Activated CD4-positive, alpha-beta T cell treated with anti-CD3 and anti-CD28 coated beads for 24 hours (primary cell): ENCODE measurements at places on chromosomes 4 and X.

DNA sequence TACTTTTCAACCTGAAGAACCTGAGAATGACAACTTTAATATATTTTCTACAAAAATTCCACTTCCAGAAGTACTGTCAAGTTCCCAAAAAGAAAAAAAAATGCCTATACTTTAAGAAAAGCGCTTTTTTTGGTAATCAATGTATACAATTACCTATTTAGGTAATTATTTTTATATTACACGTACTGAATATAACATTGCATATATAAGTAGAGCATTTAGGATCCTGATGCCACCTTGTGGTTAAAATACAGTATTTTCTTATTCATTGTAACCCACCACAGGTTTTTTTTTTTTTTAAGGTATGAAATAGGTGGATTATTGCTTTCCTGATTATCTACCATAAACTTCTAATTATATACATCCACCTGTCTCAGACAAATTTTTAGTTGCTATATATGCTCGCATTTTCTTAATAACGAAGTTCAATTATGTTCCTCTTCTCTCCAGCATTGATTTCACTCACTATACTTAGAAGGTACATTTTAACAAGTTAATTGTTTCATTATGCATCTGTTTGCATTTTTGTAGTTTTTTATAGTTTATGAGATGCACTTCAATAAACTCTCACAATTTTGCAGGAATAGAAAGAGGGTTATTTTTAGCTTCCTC is 5.2 kb downstream of the MAP9 start:
- no peak for DNase-seq

DNA sequence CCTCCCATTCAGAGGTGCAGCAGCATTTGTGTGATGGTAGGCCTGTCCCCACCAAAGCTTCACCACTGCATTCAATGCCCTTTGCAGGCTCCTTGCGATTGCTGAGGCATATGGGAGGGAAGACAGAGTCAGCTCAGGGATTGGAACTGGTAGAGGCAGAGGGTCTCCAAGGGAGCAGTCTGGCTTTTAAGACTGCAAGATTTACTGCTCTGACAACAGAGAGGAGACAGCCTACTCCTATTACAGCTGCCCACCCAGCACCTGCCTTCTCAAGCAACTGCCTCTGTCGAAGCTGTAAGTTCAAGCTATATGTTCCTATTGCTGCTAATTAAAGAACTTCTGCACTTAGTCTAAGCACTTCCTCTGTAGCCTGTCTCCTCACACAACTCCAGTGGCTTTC is 481.8 kb downstream of the FGF13 start:
- no peak for DNase-seq

DNA sequence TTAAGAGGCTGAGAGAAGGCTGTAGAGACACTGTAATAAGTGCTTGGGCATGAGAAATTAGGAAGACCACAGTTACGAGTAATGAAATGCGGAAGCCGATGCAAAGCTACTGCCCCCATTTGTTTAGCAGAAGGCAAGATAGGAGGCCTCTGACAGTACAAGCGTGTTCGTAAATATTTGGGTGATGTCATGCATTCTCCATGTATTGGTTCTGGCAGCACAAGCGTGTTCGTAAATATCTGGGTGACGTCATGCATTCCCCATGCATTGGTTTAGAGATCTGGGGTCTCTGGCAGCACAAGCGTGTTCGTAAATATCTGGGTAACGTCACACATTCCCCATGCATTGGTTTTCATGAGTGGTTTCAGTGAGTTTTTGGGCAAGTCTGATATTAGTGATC is 661.5 kb upstream of the FRG1 start:
- no peak for DNase-seq

GRCh38 chr4:74188912-74189311 is 31.0 kb downstream of the MTHFD2L start:
- no peak for DNase-seq

DNA sequence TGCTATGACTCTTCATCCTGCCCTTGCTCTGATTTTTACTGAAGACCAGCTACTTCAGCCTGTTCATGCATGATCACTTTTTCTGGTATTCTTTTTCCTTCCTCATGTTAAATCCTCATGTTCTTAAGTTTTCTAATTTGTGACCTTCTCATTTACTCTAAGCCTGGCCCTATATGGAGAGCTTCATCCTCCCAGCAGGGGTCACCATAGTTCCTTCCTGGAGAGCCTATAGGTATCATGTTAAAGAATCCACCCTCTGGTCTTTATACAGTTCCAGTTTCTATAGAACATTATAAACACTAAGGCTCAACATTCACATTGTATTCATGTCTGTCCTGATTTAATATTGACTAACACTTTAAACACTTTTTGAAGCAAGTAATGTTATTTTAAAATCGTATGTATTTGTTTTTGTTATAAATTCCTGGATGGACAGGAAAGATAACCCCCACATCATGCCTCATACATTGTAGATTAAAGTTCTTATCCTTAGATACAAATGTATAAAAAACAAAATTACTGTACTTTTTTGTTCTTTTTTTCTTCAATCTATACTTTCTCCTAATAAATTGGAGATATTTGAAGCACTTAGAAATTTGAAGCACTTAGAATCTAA is 53.8 kb upstream of the OTUD4 start:
- DNase-seq, result peak; percentile 35

DNA sequence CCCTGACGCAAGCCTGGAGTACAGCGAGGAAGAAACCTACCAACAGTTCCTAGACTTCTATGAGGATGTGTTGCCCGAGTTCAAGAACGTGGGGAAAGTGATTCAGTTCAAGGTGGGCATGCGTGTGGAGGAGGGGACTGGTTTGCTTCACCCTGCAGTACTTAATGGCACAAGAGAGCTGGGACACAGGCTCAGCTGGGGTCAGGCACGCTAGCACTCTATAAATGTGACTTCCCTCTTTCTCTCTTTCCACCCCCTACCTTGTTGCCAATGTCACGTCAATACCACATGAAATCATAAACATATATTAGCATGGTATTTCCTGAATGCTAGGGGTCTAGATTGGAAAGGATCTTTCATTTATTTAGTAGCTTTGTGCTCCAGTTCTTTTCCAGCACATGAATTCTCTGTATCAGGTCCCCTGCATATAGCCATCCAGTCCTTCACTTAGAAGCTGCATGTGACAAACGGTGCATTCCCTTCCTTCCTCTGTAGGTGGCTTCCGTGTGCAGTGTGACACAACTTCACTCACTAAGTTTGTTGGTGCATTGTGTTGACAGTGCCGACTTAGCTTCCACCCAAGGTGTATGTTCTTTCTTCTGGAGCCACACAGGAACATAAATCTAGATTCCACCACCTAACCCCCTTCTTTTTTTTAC is 25.6 kb downstream of the ZRSR2 start:
- DNase-seq, result no peak

DNA sequence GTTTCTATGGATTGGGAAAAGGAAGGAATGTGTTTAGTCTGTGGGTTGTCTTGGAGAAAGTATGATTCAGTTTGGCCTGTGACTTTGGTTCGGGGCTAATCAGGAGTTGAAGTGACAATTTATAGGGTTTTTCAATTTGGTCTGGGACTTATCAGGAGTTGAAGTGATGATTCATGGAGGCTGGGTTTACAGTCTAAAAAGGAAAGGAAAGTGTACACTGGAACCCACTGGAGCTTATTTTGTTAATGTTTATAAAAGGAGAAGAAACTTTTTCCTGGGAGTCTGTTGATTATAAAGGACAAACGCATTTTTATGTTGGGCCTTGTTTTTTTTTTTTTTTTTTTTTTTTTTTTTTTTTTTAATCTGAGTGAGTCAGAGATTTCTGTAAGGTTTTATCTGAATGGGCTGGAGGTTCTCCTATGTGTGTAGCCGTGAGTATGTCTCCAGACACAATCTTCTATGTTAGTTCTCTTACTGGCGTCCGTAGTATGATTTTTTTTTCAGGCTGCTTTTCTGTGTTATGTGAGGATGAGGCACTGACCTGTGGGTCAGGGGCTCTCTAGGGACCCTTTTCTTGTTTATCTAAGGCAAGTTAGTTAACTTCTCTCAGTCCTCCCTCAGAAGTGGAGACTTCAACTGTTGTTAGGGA is 33.0 kb upstream of the RAB9B start:
- DNase-seq, result no peak

DNA sequence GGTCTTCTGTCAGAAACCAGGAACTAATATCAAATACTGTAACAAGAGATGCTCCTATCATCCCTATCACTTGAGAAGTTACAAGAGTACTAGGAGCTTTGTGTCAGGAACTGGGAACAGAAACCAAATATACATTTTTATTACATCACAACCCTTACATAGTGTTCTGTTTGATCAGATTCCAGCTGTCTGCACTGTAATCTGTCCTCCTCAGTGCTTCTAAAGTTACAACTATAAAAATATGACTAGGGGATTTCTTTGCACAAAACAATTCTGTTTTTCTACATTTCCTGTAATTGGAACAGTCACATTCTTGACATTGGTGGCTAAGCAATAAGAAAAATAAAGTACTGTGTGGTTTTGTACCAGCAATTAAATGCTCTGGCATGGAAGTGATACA is 686.0 kb downstream of the PDHA2 start:
- no peak for DNase-seq

GRCh38 chr4:22551550-22551949 is 35.7 kb upstream of the ADGRA3 start:
- DNase-seq, result no peak

DNA sequence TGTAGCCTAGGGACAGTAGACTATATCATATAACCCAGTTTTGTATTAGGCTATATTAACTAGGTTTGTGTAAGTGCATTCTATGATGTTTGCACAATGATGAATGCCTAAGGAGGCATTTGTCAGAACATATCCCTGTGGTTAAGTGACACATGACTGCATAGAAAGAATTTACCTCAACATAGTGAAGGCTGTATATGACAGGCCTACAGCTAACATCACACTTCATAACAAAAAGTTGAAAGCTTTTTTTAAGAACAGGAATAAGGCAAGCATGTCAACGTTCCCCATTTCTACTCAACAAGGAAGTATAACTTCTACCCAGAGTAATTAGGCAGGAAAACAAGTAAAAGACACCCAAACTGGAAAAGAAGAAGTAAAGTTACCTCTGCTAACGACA is 165.9 kb upstream of the NDST4 start:
- DNase-seq, result no peak

DNA sequence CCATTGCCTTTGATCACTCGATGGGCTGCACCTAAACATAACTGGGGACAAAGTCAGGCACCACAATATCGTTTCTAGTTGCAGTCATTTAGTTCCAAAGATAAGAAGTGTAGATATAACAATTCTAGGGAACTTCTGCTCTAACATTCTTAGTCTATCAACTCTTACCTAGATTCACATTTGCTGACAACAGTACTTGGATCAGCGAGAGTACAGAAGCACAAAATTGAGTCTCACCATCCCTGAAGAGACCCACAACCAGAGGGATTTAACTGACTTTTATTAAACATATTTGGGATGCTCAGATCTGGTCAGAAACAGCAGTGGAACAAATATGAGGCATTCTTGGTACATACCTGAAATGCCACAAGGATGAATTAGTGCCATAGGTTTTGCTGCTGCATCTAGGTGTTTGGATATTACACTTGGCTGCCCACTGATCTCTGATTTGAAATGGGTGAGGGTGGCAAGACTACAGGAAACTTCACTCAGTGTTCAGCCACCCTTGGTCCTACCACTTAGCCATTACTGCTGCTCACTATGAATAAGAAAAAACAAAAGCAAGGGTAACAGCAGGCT is 28.9 kb upstream of the HUWE1 start:
- DNase-seq, result no peak

DNA sequence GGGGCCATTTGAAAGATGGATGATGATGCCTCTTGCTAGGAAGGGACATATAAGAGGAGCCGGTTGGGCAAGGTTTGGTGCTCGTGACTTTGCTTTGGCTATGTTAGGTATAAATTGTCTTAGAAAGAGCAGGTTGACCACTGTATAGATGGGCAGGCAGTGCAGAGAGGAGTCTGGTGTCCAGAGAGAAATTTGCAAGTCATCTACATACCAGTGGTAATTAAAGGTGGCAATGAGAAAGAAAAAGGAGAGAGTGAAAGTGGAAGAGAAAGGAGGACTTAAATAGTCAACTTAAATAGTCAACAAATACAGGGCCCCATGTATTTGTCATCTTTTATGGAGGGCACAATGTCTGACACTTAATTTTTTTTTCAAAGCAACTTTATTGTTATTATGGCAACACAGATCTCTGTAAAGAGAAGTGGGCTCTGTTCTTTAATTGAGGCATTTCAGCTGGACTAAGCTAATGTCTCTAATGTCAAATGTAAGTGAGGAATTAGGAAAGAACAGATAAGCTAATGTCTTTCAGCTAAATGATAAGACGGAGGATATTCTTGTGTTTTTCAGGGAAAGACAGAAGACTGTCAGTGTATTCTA is 75.4 kb upstream of the ANXA3 start:
- no peak for DNase-seq

DNA sequence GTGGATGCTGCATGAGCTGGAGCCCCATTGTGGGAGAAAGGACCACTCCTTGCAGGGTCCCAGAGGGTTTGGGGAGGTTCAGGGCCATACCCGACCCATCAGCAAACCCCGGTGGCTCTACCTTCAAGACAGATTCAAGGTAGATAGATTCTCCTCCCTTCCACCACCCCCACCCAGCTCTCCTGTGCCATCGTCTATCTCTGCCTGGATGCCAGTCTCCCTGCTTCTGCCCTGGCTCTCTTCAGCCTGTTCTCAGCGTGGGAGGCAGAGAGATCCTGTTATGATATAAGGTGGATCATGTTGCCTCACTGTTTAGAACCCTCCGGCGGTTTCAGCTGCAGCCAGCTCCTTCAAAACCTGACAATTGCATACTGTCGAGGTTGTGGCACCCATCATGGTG is 5.4 kb downstream of the LAGE3 start:
- DNase-seq, result no peak

DNA sequence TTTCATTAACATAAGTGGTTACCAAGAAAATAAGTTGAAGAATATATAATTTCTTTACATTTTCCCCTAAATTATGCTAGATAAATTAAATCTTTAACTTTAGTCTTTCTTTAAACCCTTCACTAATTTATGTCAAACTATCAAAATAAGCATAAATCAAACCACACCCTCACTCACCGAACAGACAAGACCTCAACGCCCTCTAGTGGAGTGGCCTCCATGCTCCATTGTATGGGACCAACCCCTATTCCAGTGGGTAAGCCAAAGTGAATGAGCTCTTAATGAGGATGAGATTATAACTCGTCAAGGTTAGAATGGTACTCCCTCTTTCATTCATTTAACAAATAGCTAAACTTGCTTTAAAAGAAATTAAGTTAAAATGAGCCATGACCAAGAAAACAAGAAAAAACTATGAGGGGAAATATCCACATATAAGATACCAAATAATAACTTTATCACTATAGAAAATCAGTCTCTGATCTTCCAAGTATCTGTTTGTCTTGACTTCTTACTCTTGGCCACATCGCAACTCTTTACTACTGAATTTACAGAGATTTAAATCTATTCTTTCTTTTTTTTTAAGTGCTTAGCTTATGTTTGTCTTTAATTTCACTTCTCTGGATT is 15.6 kb upstream of the BBS12 start:
- DNase-seq, result peak; percentile 72

DNA sequence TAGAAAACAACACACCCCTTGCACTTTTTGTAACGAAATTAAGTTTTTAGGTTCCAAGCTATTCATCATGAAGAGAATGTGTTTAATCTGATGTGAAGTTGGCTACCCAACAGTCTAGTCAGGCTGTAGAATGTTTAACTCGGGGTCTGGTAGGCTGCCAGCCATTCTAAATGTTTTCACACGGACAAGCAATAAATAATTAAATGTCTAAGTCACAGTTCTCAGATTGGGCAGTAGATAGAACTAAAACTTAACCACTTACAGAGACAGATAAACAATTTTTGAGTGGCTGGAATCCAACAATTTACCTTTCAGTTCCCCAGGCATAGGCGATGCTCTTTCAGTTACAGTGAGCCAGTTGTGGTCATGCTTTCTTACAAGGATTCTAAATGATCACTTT is 66.5 kb downstream of the CHIC2 start:
- DNase-seq, result no peak
